ENCODE measurements at places on chromosomes 16 and 17. TPM values are rescaled to one million over a fixed set of nuclear protein-coding genes. Genes with fewer than 3 reads are reported as not detected.

Gene RNF157
- total RNA-seq, result 129 TPM

DNA sequence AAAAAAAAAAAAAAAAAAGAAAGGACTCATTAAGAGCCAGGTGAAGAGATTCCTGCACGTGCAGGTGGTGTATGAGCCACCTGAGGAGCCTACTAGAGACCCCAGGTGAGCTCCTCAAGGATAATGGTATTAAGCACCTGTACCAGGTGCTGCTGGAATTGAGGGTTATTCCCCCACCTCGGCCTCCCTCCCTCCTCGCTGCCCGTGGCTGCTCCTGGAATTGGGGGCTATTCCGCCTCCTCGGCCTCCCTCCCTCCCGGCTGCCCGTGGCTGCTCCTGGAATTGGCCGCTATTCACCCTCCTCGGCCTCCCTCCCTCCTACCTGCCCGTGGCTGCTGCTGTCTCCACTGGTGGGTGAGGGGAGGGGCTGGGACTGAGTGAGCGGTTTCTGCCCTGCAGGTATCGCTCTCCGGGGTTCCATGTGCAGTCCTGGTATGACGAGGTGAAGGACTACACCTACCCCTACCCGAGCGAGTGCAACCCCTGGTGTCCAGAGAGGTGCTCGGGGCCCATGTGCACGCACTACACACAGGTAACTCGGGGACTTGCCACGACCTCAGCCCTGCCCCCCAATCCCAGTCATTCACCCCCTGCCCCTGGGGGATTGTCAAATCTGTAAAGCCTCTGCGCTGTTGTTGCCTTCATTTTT, 29.3 kb downstream of the CRISPLD2 start:
- H3K36me3 ChIP-seq, result no peaks in the 10 kb centered on the region
- no peak for DNase-seq
- no peak overlapping the region for H3K4me3 ChIP-seq
- peaks cover 2% of the 10 kb centered on the region for H3K27me3 ChIP-seq
- H3K27ac ChIP-seq, result no peak overlapping the region
- H3K4me1 ChIP-seq, result no peaks in the 10 kb centered on the region

DNA sequence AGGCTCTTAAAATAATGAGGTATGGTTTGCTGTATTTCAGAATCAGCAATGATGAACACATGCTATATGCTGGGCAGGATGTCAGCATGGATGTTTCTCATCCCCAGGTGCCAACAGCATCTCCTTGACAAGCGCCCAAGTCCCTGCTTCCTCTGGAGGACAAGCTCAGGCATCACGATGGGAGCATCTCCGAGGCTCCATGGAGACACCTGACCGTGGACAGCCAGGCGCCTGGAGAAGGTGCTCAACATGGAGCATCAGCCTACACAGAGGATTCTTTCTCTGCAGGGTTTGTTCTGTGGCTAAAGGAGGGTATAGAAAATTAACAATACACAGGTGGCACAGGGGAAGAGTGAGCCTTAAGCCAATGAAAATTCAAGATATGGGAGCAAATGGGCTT, 72.1 kb downstream of the SLC5A11 start:
- peaks cover 6% of the 10 kb centered on the region for H3K4me1 ChIP-seq
- no peak overlapping the region for H3K4me3 ChIP-seq
- no peaks in the 10 kb centered on the region for H3K27me3 ChIP-seq
- H3K36me3 ChIP-seq, result peaks cover 23% of the 10 kb centered on the region
- DNase-seq, result no peak
- H3K27ac ChIP-seq, result no peak overlapping the region

DNA sequence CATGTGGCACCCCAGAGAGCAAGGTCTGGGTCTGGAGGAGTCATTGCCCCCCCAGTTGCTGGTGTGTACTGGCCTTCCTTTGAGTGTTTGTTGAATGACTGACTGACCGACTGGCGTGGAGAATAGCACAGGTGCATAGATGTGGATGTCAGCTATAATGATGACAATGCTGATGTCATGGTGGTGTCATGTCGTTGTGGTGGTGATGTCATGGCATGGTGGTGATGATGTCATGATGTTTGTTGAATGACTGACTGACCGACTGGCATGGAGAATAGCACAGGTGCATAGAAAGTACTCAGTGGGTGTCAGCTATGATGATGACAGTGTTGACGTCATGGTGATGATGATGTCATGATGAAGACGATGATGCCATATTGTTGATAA, 22.1 kb downstream of the TMEM114 start:
- DNase-seq, result no peak
- H3K4me1 ChIP-seq, result peaks cover 9% of the 10 kb centered on the region
- H3K4me3 ChIP-seq, result no peak overlapping the region
- H3K27ac ChIP-seq, result no peak overlapping the region
- H3K36me3 ChIP-seq, result no peaks in the 10 kb centered on the region
- H3K27me3 ChIP-seq, result peaks cover 10% of the 10 kb centered on the region

DNA sequence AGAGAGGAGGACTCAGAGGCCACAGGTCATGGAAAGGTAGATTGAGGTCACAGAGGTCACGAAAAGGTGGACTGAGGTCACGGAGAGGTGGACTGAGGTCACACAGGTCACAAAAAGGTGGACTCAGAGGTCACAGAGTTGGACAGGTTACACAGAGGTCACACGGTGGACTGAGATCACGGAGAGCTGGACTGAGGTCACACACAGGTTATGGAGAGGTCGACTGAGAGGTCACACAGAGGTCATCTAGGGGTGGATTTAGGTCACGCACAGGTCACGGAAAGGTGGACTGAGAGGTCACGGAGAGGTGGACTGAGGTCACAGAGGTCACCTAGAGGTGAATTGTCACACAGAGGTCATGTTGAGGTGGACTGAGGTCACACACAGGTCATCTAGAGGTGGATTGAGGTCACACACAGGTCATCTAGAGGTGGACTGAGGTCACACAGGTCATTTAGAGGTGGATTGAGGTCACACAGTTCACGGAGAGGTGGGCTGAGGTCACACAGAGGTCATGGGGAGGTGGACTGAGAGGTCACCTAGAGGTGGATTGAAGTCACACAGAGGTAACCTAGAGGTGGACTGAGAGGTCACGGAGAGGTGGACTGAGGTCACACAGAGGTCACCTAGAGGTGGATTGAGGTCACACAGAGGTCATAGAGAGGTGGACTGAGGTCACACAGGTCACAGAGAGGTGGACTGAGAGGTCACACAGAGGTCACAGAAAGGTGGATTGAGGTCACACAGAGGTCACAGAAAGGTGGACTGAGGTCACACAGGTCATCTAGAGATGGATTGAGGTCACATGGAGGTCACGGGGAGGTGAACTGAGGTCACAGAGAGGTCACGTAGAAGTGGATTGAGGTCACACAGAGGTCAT, 26.7 kb upstream of the JPT2 start:
- H3K4me3 ChIP-seq, result no peak overlapping the region
- peaks cover 39% of the 10 kb centered on the region for H3K36me3 ChIP-seq
- DNase-seq, result no peak
- peak overlapping the region; percentile 50 for H3K27ac ChIP-seq

Gene ATP2C2
- total RNA-seq, result not detected

Gene DLX3
- total RNA-seq, result not detected

- H3K36me3 ChIP-seq, result peaks cover 35% of the 10 kb centered on the region
- H3K4me1 ChIP-seq, result peaks cover 2% of the 10 kb centered on the region
Measured at GRCh38 chr16:17245776-17246175, 225.0 kb downstream of the XYLT1 start.
